CD4-positive, alpha-beta T cell treated with Interleukin-6 at 100 ng/mL for 8 hours (primary cell): ENCODE measurements at places on chromosomes 13 and 19.

DNA sequence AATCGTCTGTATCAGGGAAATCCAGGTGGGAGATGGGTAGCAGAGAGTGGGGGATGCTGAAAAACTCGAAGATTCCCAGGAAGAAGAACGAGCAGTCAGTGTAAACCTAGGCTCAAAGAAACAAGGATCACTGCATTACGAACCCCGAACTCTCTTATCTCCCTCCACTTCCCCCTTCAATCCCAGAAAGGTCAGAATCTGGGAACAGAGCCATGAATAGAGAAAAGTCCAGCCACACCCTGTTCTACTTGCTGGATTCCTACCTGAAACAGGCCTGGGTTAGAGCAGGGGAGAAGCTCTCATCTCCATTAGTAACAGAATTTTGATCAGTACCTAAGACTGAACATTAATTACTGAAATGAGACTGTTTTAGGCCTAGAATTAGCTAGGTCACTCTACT is 24.4 kb downstream of the EPSTI1 start:
- DNase-seq = no peak

DNA sequence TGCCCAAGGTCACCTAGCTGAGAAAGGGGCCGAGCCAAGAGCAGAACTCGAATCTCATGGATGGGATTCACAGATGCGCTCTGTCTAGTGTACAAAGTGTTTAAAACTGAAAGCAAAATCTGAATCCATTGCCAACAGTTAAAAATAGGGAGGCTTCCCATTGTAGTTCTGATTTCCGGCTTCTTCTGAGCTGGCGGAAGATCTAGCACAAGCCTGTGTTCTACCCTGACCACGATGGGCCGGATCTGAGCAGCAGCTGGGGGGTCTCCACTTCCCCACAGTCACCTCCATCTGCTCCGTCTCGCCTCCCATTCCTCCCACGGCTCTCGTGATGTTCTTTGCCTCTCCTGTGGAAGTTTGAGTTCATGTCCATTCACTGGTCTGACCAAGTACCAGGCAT is 2.4 kb downstream of the CACNG8 start:
- no peak for DNase-seq

DNA sequence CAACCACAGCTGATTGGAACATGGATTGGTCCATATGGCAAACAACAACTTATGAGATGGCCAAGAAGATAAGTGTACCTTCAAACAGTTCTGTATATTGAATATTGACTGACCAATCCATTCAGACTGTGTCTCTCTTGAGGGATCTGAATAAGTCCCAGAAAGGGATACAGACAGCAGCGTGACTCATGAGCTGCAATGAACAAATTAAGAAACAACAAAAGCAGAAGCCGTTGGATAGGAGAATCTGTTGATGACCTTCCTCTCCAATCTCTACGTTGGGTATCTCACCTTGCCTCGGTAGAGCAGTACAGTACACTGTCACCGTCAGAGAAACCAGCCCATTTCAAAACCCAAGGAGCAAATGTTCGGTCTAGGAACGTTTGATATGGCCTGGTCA is 21.3 kb downstream of the MBD3L2B start:
- DNase-seq = no peak

- DNase-seq = no peak
Observed at GRCh38 chr19:46385636-46386035, 27.7 kb downstream of the CCDC8 start.

- no peak for DNase-seq
Observed at GRCh38 chr19:47492571-47493377, 8.8 kb upstream of the KPTN start.

GRCh38 chr13:113562844-113563243 is 21.7 kb upstream of the TFDP1 start:
- no peak for DNase-seq

GRCh38 chr19:23241419-23241818 is 8.8 kb downstream of the ZNF724 start:
- DNase-seq = no peak

DNA sequence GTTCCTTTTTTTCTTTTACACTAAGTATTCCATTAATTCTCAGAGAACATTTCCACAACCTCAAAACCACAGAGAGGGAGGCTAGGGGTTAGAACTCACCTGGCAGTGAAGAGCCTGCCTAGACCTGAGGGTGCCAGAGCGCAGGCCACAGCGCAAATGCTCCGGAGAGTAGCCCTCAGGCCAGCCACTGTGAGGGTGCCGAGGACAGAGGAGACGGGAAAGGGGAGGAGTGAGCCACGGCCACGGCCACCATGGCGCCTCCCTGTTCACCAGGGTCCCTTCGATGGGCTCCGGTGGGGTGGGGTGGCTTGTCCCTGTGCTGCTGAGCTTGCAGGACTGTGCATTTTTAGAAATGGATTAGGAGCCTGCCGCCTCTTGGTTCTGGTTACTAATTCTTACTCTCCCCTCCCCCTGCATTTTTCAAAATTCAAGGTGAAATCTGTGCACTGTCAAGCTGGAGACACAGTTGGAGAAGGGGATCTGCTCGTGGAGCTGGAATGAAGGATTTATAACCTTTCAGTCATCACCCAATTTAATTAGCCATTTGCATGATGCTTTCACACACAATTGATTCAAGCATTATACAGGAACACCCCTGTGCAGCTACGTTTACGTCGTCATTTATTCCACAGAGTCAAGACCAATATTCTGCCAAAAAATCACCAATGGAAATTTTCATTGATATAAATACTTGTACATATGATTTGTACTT is 58.8 kb downstream of the GGACT start:
- no peak for DNase-seq

DNA sequence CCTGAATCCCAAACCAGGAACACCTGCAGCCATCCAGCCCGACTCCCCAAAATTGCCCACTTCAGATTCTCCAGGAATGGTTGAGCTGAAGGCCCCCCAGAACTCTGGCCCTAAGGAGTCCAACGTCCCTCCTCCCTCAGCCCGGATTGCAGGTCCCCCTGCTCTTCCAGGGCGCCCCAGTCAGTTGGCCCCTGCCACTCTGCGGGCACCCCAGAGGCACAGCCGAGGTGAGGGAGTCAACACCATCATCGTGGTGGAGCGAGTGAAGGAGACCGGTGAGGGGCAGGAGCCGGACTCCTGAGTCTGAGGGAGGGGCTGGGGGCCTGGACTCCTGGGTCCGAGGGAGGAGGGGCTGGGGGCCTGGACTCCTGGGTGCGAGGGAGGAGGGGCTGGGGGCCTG is 2.2 kb downstream of the GFY start:
- no peak for DNase-seq

GRCh38 chr13:32627793-32628192 is 41.5 kb downstream of the PDS5B start:
- no peak for DNase-seq

DNA sequence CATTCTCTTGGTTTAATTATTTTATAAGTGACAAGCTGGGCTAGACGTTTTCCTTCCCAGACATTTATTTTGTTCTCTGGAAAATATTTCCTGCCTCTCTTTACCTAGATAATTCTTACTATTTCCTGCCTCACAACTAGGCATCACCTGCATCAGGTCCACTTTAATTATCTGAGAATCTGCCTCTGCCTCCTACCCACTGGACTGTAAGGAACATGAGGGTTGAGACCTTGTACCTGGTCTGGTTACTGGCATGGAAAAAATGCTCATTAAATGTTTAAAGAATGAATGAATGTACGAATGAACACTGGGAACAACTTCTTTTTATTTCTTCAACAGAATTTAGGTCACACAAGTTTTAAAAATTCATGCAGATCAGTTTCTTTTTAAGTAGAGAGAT is 13.4 kb upstream of the METTL21C start:
- DNase-seq = no peak

DNA sequence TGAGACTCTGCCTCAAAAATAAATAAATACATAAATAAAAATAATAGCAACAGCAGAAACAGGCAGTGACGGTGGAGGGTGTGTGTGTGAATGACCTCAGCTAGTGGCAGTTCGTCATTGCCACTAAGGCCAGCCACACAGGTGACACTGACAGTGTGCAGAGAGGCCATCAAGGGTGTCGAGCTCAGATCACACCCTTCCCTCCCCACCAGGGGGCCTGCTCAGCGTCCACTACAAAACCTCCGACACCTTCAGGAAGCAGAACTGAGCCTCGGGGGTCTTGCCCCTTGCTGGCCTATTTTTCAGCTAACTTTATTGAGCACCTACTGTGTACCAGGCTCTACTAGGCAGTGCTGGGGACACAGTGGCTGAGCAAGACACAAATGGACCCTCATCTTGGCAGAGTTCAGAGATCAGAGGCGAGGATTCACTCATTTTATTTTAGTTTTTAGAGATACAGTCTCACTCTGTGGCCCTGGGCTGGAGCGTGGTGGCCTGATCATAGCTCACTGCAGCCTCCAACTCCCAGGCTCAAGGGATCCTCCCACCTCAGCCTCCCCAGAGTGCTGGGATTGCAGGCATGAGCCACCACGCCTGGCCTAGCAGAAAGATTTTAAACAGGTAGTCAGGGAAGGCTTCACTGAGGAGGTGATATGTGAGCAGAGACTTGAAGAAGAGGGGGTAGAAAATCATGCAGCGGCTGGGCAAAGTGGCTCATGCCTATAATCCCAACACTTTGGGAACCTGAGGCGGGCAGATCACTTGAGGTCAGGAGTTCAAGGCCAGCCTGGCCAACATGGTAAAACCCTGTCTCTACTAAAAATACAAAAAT is 30.3 kb upstream of the SEMA6B start:
- DNase-seq = no peak

GRCh38 chr13:77544758-77545338 is 9.3 kb downstream of the SCEL start:
- DNase-seq = no peak

- no peak for DNase-seq
Observed at GRCh38 chr13:34608331-34608730, 333.7 kb upstream of the NBEA start.

GRCh38 chr19:35114353-35115176 is 1.1 kb upstream of the FXYD3 start:
- peak; percentile 57 for DNase-seq
